ENCODE measurements at places on chromosomes 1 and 21.

GRCh38 chr1:57112148-57112547, 146.3 kb upstream of the C8B start:
- DNase-seq: no peak

GRCh38 chr1:91015794-91016550, 5.9 kb downstream of the ZNF644 start:
- DNase-seq: no peak

DNA sequence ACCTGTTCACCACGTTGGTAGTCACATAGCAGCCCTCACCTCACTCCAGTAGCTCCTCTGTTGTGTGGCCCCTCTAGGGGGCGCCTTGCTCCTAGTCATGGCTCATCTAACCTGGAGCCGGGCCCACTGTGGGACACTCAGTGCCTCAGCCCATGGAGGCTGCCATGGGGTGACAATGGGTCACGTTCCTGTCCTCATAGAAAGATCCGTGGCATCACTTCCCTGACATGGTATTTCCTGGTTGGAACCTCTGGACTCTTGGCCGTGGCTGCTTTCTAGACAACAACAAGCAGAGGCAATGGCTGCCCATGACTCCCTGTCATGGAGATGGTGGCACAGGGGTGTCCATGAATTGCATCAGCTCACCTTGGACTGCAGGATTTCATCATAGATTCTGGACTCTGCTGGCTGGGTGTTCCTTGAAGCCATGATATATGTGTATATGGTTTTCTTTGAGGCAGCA, 27.5 kb upstream of the SLAMF6 start:
- no peak for DNase-seq

DNA sequence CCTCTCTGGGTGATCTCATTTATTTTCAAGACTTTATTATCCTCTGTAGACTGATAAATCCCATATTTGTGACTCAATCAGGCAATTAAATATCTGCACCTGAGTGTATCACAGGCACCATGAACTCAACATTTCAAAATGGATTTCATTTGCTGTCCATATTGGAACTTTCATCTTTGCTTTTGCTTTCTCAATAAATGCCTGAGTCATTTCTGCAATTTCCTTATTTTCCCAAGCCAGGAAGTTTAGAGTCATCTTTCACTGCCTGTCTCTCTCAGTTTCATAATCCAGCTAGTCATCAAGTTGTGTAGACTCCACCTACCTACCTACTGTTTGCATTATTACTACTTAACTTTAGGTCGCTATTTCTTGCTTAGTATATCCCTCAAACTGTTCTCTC, 540.9 kb downstream of the LMO4 start:
- no peak for DNase-seq

DNA sequence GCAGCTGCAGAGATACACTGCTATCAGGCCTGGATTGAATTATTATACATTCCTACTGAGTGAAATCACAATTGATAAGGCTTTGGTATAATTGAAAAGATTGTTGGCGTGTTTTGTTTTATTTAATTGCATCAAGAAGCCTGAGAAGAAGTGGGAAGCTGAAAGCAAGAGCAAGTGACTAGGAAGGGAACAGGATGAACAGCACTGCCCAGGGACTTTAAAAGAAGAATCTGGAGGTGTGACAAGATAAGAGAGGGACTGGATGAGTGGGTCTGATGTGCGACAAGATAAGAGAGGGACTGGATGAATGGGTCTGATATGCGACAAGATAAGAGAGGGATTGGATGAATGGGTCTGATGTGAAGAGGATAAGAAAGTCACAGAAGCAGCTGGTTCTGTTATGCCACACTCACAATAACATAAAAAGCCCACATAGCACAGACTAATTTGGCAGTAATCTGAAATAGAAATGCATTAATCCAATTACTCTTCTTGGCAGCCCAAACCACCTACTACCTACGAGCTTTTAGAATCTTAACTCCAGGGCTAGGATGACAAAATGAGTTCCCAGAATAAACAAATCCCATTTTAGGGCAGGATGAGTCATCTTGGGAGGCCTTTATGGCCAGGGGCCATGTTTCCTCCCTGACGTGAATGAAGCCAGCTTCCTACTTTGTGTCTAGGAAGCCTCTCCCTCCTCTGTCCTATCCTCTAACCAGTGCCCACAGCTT, 129.7 kb downstream of the DUSP10 start:
- DNase-seq: peak; percentile 51

- DNase-seq: no peak
Observed at GRCh38 chr21:19844334-19844733, 1153.9 kb upstream of the NCAM2 start.

DNA sequence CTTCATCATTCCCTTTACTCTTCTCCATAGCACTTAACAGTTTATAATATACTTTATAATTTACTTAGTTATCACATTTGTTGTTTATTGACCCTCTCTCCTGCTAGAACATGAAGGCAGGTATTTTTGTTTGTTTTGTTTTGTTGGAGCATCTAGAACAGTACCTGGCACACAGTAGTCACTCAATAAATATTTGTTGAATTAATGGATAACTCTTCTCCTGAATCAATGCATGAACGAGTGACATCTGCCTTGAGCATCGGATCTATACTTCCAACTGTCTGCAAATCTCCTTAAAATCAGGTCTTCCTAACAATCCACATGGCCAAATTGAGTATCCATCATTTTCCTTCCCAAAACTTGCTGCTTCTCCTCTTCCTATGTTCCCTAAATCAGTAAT, 35.9 kb upstream of the MTMR11 start:
- DNase-seq: no peak

DNA sequence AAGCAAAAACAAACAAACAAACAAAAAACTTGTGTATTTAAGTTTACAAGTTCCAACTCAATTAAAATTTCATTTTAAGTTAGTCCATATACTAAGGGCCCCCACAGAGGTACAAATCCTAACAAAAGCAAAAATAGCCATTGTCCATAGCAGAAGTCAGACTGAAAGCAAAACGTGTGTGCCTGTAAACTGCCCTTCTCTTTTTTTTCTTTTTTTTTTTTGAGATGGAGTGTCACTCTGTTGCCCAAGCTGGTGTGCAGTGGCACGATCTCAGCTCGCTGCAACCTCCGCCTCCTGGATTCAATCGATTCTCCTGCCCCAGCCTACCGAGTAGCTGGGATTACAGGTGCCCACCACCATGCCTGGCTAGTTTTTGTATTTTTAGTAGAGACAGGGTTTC, 11.6 kb upstream of the IFNGR2 start:
- DNase-seq: no peak

- DNase-seq: peak; percentile 80
Observed at GRCh38 chr1:111227851-111228747, 586 bp downstream of the CHI3L2 start.

Measured in smooth muscle cell of the brain vasculature (primary cell).